ENCODE measurements at places on chromosomes 7 and 10. TPM values are rescaled to one million over a fixed set of nuclear protein-coding genes. Genes with fewer than 3 reads are reported as not detected.

MPP7 gene
- total RNA-seq, result under 0.01 TPM

ADAM22 gene
- 0.73 TPM for total RNA-seq

NME8 gene
- not detected for total RNA-seq

NKX1-2 gene
- total RNA-seq, result not detected

ZPBP gene
- not detected for total RNA-seq

SPDYE5 gene
- not detected for total RNA-seq

CALHM1 gene
- not detected for total RNA-seq

UNCX gene
- not detected for total RNA-seq

FXYD4 gene
- total RNA-seq, result not detected

PIK3CG gene
- total RNA-seq, result not detected

ANXA8 gene
- total RNA-seq, result 0.20 TPM

TSPAN12 gene
- total RNA-seq, result 0.37 TPM

LAMB1 gene
- total RNA-seq, result 423 TPM

CPED1 gene
- total RNA-seq, result 47.9 TPM

ANKRD61 gene
- not detected for total RNA-seq

CUBN gene
- total RNA-seq, result 2.9 TPM

ZNF239 gene
- 6.3 TPM for total RNA-seq

NPFFR1 gene
- total RNA-seq, result not detected

TRPV5 gene
- not detected for total RNA-seq

GIMAP1 gene
- not detected for total RNA-seq

SLC26A4 gene
- total RNA-seq, result 0.39 TPM

POU6F2 gene
- total RNA-seq, result not detected

COL13A1 gene
- total RNA-seq, result 4.3 TPM

LEP gene
- not detected for total RNA-seq

SOSTDC1 gene
- not detected for total RNA-seq

CPA5 gene
- not detected for total RNA-seq

ADRA2A gene
- 1.5 TPM for total RNA-seq

RBP3 gene
- not detected for total RNA-seq

CDC14C gene
- not detected for total RNA-seq

LIPJ gene
- total RNA-seq, result 0.73 TPM

OR2A7 gene
- 0.20 TPM for total RNA-seq

MYH16 gene
- total RNA-seq, result not detected

OR2A5 gene
- not detected for total RNA-seq

LIPF gene
- total RNA-seq, result not detected

MARVELD1 gene
- total RNA-seq, result 39.9 TPM

ZNF655 gene
- total RNA-seq, result 71.0 TPM

CPA4 gene
- 1.6 TPM for total RNA-seq

LRIT2 gene
- not detected for total RNA-seq

RPEL1 gene
- total RNA-seq, result 0.37 TPM

H2BK1 gene
- total RNA-seq, result not detected

GPC2 gene
- 0.73 TPM for total RNA-seq

PRR15 gene
- total RNA-seq, result under 0.01 TPM

ACSL5 gene
- 2.6 TPM for total RNA-seq

FBXO24 gene
- total RNA-seq, result 0.37 TPM

CYP3A4 gene
- not detected for total RNA-seq

ANKIB1 gene
- 47.9 TPM for total RNA-seq

PON2 gene
- total RNA-seq, result 41.2 TPM

ANKRD30A gene
- not detected for total RNA-seq

MAT1A gene
- not detected for total RNA-seq

GARIN1A gene
- 0.59 TPM for total RNA-seq

ZNF783 gene
- total RNA-seq, result 6.6 TPM

AZGP1 gene
- not detected for total RNA-seq

MET gene
- 6.2 TPM for total RNA-seq

HOXA4 gene
- total RNA-seq, result 1.4 TPM

KMT2C gene
- total RNA-seq, result 39.3 TPM
